ENCODE measurements at places on chromosomes 7 and 10.

GRCh38 chr7:44667190-44667589 is 60.8 kb downstream of the OGDH start:
- no peak for DNase-seq

GRCh38 chr10:68796605-68797004 is 30.7 kb upstream of the STOX1 start:
- DNase-seq, result no peak

- no peak for DNase-seq
Observed at GRCh38 chr10:109071539-109071938, 851.8 kb downstream of the XPNPEP1 start.

DNA sequence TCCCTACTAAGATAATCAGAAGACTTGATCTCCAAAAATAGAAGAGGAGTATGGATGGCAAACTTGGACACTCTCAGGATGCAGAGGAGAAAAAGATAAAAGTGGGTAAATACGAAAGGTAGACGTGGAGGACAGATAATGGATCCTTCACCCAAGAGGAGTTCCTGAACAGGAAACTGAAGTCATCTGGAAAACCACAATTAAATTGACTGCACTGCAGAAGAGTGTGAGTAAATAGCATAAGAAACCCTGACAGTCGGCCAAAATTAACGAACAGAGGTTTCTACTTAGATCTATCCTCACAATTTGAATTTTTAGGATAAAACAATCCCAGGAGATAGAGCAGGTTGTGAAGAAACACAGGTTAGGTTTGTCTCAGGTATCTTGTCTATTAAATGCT is 70.5 kb downstream of the SDK1 start:
- no peak for DNase-seq

DNA sequence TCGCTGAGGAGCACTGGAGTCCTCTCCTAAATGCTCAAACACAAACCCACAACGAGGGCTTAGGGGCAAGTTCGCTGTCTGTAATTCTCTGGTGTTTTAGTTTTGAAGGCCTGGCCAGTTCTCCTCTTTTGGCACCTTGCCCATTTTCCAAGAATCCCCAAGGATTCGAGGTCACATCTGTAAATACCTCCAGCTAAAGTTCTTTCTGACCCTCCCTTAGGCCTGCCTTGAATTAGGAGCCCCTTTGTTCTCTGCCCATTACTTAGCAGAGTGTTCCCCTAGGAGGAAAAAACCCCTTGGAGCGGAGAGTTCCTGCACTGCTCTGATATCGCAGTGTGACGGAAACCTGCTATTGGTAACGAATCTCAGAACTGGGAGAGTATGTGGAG is 743 bp upstream of the PYROXD2 start:
- DNase-seq, result no peak

GRCh38 chr7:134044682-134045081 is 82.5 kb upstream of the LRGUK start:
- no peak for DNase-seq

GRCh38 chr10:99975942-99976809 is 33.6 kb downstream of the DNMBP start:
- DNase-seq, result no peak

DNA sequence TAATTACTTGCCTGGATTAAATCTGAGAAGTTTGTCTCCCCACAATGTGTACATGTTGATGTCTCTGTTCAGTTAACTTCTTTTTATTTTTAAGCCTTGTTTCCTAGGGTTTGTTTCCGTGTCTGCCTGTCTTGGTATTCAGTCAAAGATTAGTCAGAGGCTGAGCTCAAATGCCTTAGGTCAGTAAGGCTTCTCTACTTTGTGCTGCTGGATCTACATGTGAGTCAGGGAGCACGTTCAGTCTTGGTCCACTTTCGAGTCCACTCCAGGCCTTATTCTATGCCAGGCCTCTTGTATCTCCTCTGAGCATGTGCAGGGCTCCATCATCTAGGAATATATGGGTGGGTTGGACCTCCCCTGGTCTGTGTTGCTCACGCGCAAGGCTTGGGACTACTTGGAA is 93.3 kb upstream of the FZD8 start:
- DNase-seq, result no peak

DNA sequence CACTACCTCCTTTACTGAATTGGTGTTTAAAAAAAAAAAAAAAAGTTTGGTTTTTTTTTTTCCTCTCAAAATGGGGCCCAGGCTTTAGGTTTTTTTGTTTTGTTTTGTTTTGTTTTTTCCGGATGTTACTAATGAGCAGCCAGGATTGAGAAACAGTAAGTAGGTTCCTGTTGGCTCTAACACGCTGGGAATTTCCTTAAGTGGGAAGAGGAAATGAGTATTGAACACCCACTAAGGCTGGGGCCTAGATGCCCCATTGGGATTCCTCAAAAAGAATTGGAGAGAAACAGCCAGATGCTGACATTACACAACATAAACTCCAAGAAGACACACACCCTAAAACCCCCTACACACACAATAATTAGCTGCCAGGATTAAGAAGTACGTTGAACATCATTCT is 102.2 kb upstream of the NANOS1 start:
- DNase-seq, result no peak

DNA sequence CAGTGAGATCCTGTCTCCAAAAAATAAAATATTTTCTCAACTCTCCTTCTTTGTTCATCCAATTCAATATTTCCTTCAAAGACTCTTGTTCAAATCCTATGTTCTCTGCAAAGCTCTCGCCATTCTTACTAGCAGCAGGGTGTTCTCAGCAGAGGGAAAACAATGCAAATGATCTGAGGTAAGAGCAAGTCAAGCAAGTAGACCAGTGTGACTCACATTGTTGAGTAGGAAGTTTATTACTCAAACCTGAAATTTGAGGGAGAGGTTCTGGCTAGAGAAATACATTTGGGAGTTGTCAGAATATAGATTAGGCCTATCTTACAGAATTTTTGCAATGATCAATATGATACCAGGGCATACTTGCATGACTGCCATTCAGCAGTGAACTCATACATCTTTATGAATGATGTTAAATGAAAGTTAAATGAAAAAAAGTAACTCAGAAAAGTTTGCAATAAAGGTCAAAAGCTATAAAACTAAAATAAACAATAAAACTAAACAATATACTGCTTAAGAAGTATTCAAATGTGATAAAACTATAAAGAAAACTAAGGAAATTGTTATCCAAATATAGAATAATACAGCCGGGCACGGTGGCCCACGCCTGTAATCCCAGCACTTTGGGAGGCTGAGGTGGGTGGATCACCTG is 5.8 kb downstream of the IDE start:
- DNase-seq, result no peak

- no peak for DNase-seq
Observed at GRCh38 chr10:29730458-29730857, 95.7 kb upstream of the SVIL start.

DNA sequence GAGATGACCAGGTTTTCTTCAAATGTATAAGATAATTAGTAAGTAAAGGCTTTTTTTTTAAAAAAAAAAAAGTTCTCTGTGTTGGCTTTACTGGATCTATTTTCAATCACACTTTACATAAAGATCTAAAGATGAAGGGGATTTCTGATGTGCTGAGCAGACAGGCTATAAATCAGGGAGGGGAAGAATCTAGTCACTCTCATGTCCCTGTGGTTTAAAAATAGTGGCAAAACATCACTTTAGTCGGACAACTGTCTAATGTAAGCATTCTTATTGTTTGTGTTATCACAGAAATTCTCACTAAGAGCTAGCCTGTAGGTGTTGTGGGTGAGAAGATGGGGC is 132.7 kb downstream of the ICA1 start:
- DNase-seq, result no peak

DNA sequence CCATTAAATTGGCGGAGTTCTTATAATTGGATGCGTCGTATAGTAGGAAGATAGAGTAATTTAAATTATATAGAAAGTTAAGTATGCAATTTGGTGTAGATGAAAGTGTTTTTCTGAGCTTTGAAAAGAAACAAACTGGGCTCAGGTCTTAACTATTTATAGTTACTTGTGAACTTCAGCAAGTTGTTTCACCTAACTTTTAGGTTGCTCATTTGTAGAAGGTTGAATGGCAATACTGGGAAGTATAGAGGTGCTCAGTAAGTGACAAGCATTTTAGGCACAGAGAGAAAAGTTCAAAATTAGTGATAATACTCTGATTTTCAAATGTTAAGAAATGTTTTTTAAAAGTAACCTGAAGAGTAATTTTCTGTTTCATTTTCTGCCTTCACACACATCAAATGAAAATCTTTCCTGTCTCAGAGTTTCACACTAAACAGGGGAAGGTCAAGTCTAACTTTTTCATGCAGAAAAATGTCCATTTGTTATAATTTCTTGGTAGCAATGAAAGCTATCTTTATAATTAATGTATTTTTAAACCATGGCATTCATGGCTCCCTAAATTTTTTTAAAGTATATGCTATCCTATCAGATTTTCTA is 146.5 kb downstream of the PHF14 start:
- no peak for DNase-seq

- DNase-seq, result no peak
Observed at GRCh38 chr7:94055963-94056362, 51.8 kb upstream of the BET1 start.

GRCh38 chr7:28942168-28942567 is 16.0 kb downstream of the TRIL start:
- no peak for DNase-seq

GRCh38 chr10:44126291-44126717 is 258.6 kb downstream of the CXCL12 start:
- no peak for DNase-seq

DNA sequence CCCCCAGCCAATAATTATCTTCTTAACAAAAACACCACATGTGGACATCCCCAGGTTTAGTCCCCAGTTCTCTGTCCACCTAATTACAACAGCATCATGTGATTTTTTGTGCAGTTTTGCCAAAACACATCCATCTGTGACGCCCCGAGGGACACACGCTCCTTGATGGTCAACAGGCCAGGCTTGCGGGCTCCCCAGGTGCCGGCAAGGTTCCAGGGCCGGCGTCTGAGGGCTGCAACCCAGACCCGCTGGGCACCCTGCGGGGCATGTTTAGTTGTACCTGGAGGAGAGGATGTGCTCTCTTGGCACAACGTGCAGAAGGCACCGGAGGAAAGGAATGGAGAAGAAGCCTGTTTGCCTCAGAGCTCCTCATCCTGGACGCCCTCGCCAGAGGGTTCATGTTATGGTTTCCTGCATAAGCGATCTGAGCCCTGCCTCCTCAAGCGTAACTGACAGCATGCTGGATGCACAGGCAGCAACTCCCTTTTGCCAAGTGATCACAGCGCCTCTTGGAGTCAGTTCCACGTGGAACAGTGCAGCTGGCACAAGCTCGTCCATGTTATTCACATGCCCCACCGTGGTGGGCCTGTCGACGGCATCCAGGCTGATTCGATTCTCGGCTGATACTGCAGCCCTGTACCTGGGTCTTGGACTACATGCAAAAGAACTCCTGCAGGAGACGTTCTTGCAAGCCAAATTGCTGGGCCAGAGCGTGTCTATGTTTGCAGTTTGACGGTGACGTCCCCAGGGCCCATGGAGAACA is 41.6 kb downstream of the JAKMIP3 start:
- no peak for DNase-seq

- DNase-seq, result no peak
Observed at GRCh38 chr7:30659312-30659711, 22.9 kb downstream of the CRHR2 start.

DNA sequence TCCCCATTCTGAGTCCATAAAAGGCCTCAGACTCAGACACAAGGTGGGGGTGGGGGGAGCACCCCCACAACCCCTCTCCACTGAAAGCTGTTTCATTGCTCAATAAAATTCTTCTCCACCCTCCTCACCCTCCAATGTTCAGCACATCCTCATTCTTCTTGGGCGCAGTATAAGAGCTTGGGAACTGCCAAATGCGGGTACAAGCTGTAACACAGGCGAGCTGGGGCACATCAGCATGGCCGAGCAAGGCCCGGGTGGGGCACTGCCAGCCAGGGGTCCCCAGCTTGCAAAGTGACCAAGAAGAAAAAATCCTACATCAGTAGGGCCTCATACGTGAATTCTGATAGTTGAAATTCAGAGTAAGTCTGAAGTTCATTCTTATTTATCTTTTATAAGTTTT is 50.1 kb downstream of the CACUL1 start:
- DNase-seq, result no peak

- no peak for DNase-seq
Observed at GRCh38 chr7:144384071-144384470, 19.4 kb downstream of the NOBOX start.

- DNase-seq, result no peak
Observed at GRCh38 chr7:108479118-108479517, 22.9 kb upstream of the NRCAM start.

- DNase-seq, result no peak
Observed at GRCh38 chr10:35949811-35950211, 307.7 kb upstream of the FZD8 start.

GRCh38 chr7:105003275-105003674 is 10.7 kb upstream of the KMT2E start:
- DNase-seq, result no peak

- DNase-seq, result no peak
Observed at GRCh38 chr10:23325132-23325531, 19.5 kb downstream of the C10orf67 start.

GRCh38 chr7:151726652-151727578 is 150.0 kb downstream of the PRKAG2 start:
- DNase-seq, result no peak

- no peak for DNase-seq
Observed at GRCh38 chr7:45973725-45974532, 52.9 kb upstream of the IGFBP3 start.

- DNase-seq, result no peak
Observed at GRCh38 chr10:79179164-79179956, 110.6 kb downstream of the ZMIZ1 start.

- DNase-seq, result no peak
Observed at GRCh38 chr7:118372530-118372929, 148.0 kb downstream of the ANKRD7 start.

DNA sequence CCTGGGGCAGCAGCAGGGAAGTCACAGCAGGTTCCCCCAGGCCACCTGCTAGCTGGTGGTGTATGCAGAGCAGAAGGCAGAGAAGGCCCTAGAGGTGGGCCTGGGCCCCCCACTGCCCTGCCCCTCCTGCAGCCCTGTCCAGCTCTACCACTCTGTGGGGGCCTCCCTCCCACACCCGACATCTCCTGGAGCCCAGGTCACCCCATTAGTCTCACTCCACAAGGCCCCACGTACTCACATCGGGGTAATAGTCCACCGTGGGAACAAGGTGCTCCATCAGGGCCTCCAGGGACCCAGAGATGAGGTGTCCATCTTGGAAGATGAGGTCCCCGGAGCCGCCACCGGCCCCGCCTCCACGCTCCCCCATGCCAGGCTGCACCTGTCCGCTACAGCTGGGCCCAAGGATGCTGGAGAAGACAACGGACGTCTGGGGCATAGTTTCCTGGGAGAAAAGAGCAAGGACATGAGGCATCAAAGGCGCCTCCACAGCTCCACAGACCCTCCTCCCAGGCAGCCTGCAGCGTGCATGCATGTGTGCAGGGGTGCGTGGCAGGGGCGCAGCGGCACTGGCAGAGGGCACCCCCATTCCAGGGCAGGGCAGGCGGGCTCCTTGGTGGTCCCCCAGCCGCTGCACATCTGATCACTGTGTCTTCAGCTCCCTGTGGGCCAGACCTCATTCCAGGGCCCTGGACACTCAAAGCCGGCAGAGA is 61.0 kb downstream of the RASGEF1A start:
- DNase-seq, result no peak

- DNase-seq, result peak; percentile 31
Observed at GRCh38 chr7:1054861-1055450, 10.6 kb downstream of the GPR146 start.

DNA sequence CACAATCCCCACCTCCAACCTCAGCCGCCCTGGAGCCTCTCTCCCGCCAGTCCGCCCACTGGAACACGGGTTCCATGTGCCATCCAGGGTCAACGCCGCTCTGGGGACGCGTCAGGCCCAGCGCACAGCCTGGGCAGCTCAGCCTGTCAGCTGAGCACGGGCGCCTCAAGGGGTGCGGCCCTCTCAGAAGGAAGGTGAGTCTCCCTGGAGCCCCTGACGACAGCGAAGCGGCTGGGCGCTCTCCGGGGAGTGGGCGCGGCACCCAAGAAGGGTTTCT is 1.2 kb upstream of the SLC18A3 start:
- no peak for DNase-seq
